ENCODE measurements at places on chromosomes 6 and 20.

DNA sequence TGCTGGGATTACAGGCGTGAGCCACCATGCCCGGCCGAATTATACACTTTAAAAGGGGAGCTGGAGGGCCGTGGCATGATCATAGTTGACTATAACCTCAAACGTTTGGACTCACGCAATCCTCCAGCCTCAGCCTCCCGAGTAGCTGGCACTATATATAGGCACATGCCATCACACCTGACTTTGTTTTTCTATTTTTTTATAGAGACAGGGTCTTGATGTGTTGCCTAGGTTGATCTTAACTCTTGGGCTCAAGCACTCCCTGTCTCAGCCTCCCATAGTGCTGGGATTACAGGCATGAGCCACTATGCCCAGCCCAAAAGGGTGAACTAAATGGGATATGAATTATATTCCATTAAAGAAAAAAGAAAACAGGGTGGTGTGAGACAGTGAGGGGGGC is 7.8 kb downstream of the PTGIS start:
- no peak for DNase-seq

DNA sequence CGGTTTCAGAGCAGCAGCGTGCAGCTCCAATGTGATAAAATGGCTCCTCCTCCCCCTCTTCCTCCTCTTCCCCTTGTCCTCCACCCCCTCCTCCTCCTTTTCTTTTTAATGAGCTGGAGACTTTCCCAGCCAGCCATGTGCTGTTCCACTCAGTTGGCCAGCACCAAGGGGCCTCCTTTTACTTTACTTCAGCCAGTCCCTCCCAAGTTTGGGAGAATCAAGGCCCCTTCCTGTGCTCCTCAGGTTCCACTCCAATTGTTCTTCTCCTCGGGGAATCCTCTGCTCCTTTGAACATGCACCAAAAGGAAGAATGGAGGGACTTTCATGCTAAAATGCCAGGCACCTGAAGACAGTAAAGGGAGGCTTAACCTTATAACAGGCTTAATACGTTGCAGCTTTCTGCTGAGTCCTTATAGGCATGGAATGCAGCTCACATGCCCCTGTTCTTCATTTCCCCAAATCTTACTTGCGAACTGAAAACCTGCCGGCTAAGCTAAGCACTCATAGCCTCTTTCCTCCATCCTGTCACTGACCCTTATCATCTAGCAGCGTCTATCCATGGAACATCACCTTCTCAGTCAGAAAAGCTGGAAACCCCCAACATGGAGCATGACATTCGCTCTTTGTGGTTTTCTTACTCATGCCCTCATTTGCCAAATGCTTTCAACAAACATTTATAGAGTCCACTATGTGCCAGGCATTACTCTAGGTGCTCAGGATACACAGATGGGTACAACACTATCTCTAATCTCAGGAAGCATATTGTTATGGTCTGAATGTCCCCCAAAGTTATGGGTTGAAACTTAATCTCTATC is 170.6 kb downstream of the PHACTR1 start:
- DNase-seq: peak; percentile 78

- no peak for DNase-seq
Observed at GRCh38 chr6:37614491-37614890, 83.2 kb downstream of the MDGA1 start.

DNA sequence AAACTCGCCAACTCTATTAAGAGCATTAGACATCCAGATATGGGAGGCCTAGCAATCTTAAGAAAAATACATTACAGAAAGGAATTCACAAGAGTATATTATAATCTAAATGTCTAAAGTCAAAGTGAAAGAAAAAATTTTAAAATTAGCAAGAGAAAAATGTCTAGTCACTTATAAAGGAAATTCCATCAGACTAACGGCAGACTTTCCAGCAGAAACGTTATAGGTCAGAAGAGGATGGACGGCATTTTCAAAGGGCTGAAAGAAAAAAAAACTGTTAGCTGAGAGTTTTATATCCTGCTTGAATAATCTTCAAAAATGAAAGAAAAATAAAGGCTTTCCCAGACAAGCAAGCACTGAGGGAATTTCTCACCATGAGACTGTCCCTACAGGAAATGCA is 269.0 kb downstream of the HDGFL1 start:
- DNase-seq: peak; percentile 10

- DNase-seq: no peak
Observed at GRCh38 chr20:17510548-17510947, 20.6 kb downstream of the BFSP1 start.
